ENCODE measurements at places on chromosomes 6 and 20.

DNA sequence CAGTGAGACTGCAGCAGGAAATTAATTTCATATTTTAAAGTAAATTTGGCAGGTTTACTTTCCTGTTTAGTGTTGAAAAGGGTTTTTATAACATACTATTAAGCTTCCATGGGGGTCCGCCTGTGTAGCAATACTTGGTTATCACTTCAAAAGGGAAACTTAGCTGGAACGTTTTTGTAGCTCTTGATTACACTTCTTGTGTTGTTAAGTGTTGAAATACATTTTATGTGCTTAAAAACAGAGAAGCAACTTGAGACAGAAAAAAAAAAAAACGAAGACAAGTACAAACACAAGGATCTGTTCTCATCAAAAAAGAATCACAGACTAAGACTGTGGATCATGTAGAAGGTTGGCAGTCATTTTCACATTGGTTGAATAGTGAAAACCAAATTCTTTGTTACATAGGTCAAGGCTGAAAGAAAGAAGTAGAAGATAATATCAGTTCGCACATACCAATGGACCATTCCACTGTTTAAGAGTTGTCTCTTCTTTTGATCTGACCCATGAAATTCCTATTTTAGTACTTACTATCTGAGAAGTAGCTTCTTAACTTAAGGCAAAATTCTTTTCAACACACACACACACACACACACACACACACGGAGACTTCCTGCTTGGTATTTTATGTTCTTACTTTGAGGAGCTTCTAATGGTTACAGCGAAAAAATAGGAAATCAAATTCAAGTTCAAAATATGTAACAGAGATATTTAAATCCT, 113.9 kb upstream of the SLC35B3 start:
- no peak for DNase-seq

DNA sequence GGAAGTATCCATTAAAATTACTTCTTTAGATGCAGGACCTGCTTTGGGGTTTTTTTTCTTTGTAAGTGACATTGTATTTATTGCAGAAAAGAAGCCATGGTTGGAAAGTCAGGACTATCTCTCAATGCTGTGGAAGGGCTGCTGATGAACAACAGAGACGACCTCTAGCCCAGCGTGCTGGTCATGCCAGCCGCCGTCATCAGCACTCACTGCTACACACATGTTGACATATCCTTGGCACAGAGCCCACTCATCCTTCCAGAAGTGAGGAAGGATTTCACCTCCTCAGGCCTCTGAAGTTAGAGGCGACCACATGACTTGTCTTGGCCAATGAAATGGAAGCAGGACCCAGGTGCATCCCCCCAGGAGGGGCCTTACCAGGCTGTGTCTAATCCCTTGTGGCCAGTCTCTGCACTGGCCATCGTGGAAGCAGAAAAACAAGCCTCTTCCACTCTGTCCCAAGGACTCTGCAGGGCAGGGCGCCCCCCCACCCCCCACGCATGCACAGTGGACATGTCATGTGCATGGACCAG, 343.5 kb downstream of the TAF4 start:
- DNase-seq, result no peak

GRCh38 chr6:153989989-153990388, 49.1 kb upstream of the OPRM1 start:
- DNase-seq, result no peak

GRCh38 chr20:25238319-25239037, 9.4 kb upstream of the PYGB start:
- DNase-seq, result no peak

- no peak for DNase-seq
These were observed 320.4 kb upstream of the RNF24 start for GRCh38 chr20:4335722-4336121.

DNA sequence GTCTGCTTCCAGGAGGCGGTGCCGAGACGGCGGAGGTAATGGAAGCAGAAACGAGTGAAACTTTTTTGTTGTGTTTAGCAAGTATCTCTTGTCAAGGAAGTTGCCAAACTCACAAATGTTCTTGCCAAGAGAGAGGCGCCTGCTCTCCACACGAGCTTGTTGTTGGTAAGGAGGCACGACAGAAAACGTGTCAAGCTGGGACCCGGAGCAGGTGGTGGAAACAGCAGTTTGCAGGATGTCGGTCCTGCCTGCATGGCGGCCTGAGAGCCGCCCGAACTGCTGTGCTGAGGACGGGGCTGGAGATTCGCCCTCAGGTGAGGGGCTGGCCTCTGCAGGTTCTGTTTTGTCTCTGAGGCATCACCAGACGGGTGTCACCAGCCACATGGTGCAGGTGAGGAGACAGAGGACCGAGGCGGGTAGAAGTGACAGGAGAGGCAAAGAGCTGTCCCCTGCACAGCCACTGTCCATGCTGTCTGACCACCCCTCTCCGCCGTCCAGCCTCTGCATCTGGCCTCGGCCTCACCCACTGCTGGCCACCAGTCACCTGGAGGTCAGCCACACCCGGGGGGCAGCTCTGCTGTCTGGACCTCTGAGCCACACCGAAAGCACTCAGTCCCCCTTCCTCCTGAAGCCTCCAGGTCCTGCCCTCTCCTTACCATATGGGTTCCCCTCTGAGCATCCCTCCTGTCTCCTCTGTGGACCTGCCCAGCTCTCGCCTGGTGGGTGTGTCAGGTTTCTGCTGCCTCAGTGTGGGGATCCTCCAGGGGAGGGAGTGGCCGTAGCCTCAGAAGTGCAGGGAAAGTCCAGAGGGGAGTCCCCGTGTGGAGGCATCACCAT, 261.5 kb downstream of the TAF4 start:
- DNase-seq, result no peak

GRCh38 chr6:135913785-135914184, 62.3 kb downstream of the PDE7B start:
- DNase-seq, result no peak

DNA sequence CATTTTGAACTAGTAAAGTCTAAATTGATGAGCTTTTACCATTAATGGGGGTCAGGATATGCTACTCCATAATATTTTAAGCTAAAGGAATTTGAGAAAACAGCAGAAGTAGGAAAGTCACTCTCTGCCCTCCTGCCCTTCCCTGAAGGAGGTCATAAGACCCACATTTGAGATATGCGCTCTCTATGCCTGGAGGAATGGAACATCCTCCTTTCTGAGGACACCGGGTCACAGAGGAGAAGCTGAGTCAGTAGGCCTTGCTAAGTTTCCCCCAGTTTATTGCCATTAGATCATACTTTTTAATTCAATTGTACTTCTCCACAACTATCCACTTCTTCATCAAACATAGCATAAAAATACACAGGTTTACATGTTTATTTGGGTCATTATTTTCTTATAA, 40.3 kb downstream of the AKAP7 start:
- DNase-seq, result no peak

DNA sequence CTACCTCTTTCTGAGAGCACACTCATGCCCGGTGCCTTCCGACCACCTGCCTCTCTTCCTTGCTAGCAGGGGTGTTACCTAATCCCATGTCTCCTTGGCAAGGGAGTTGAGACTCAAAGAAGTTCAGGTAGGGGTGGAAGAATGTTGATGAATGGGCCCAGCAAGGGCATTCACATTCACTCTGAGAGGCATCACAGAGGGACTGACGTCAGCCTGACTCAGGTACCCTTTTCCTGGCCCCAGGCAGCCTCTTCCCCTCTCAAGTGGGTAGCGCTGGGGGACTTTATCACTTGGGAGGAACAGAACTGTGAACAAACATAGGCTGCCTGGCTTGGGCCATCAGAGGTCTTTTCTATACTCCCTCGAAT, 35.3 kb downstream of the HM13 start:
- no peak for DNase-seq

- DNase-seq, result peak; percentile 48
These were observed 25.3 kb upstream of the SLCO4A1 start for GRCh38 chr20:62616728-62617621.

- DNase-seq, result no peak
These were observed 221.5 kb downstream of the MYLK4 start for GRCh38 chr6:2529211-2529719.
